ENCODE measurements at places on chromosomes 7 and 10. TPM values are rescaled to one million over a fixed set of nuclear protein-coding genes. Genes with fewer than 3 reads are reported as not detected.

DNA sequence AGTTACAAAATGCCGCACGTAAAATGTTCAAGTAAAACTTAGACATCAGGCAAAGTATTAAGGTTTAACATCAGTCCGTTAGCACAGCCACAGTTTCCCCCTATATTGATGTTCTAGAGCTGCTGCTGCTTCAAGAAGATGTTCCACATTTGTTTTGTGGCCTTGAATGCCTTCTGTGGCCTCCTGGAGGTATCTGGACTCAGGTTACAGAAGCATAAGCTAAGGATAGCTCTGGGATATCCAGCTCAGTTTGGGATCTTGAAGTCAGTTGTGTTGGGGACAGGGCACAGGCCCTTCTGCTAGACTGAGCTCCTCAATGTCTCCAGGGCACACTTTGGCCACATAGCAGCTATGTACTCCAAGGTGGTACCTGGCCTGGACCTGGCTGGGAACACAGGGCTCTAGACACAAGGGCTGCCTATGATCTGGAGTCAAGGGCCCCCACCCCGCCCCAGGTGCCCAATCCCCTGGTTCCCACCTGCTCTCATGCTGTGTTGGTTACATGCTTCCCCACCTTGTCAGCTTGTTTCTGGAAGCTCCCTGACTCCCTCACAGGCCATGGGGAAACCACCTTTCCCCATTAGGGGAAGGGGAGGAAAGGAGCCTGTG, 4.7 kb downstream of the PYROXD2 start:
- no peak for DNase-seq

DNA sequence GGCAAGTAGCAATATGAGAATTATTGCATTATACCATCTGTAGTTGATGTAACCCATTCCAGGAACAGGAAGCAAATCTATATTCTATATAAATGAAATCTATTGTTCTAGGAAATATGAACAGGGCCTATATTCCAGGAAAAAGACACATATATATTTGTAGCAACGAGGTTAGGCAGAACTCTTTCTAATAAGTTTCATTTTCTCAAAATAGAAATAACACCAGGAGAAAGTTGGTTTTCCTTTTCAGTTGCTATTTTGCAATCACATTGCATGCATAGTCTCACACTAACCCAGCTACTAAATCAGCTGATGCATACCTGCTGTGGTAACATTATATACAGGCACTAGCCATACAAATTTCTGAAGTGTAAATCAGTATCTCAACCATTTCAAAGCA, 6.2 kb upstream of the IFIT2 start:
- no peak for DNase-seq

Gene HPS6
- total RNA-seq = 29.1 TPM

Gene MYOF
- 0.27 TPM for total RNA-seq

Gene SPDYE1
- not detected for total RNA-seq

- DNase-seq = no peak
Measured at GRCh38 chr10:120971671-120972070, 120.5 kb downstream of the WDR11 start.

All from hematopoietic multipotent progenitor cell (in vitro differentiated cells).